ENCODE measurements at places on chromosomes 3 and 15. TPM values are rescaled to one million over a fixed set of nuclear protein-coding genes. Genes with fewer than 3 reads are reported as not detected.

Gene RLBP1
- polyA plus RNA-seq = 0.05 TPM

Gene IGF1R
- 59.5 TPM for polyA plus RNA-seq

Gene GOLGA8J
- not detected for polyA plus RNA-seq

Gene NCBP2
- polyA plus RNA-seq = 34.1 TPM

Gene ADAMTS9
- polyA plus RNA-seq = 0.13 TPM

Gene MESP2
- polyA plus RNA-seq = 1.6 TPM

Gene TATDN2
- 12.1 TPM for polyA plus RNA-seq

Gene PRSS50
- 1.1 TPM for polyA plus RNA-seq

Gene GOLGA6L7
- not detected for polyA plus RNA-seq

Gene MELTF
- 1.7 TPM for polyA plus RNA-seq

Gene ISL2
- polyA plus RNA-seq = 0.32 TPM

Gene SLC30A4
- under 0.01 TPM for polyA plus RNA-seq

Gene ABI3BP
- 0.08 TPM for polyA plus RNA-seq

Gene PTX3
- 1.7 TPM for polyA plus RNA-seq

Gene ANKDD1A
- 4.1 TPM for polyA plus RNA-seq

Gene CHRM5
- polyA plus RNA-seq = not detected

Gene CYP1A1
- 0.22 TPM for polyA plus RNA-seq

Gene STRIT1
- 0.15 TPM for polyA plus RNA-seq

Gene KLF15
- 15.7 TPM for polyA plus RNA-seq

Gene FRMD4B
- 2.0 TPM for polyA plus RNA-seq

Gene FBXW12
- polyA plus RNA-seq = 0.85 TPM
